ENCODE measurements at places on chromosomes 2 and 18.

DNA sequence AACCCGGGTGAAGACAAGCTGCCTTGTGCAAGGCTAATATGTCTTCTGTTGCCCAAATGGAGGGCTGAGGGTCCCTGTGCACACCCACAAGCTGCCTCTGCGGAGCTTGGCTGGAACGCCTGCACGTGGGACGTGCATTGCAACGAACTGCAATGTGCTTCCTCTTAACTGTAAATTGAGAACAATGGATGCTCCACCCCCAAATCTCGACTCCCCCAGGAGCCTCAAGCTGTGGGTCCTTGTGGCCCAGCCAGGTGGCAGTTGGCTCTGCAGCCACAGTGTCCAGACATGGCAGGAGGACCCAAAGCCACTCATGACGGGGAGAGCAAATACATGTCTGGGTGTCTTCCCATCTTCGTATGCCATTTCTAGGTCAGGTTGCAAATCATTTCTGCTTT, 90.1 kb downstream of the TWIST2 start:
- no peak for DNase-seq

DNA sequence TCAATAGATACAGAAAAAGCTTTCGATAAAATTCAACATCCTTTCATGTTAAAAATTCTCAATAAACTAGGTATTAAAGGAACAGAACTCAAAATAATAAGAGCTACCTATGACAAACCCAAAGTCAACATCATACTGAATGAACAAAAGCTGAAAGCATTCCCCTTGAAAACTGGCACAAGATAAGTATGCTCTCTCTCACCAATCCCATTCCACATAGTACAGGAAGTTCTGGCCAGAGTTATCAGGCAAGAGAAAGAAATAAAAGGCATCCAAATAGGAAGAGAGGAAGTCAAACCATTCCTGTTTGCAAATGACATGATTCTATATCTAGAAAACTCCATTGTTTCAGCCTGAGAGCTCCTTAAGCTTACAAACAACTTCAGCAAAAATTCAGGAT, 1145.8 kb upstream of the DDX18 start:
- DNase-seq = no peak

DNA sequence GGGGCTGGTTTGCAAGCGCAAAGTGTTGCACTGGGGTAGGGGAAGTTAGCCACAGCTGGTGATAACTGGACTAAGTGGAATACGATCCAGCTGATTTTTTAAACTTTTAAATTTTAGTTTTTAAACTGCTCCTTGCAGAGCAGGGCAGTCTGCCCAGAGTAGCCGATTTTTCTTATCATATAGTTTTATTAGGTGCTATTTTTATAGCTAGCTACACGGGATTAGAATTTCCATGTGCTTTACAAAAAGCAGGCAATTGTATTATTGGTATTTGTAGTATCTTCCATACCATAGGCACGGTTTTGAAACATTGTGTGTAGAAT, 9.6 kb downstream of the CPLX4 start:
- no peak for DNase-seq

DNA sequence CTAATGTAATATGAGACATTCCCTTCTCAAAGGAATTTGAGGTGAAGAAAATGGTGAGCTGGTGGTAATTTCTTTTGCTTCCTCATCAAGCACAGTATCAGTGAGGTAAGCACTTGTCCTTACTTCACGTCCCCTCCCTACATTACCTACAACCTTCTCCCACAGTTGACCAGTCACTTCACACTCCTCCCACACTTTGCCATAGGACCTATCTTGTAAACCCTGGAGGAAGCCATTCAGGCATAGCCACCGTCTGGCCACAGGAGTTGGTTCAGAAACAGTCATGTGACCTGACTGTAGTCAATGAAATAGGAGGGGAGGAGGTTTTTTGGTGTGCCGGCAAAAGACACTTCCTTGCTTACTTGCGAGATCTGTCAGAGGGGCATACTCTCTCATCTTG, 12.1 kb downstream of the ACOXL start:
- no peak for DNase-seq

GRCh38 chr2:101958061-101958460, 33.7 kb upstream of the IL1R2 start:
- no peak for DNase-seq

DNA sequence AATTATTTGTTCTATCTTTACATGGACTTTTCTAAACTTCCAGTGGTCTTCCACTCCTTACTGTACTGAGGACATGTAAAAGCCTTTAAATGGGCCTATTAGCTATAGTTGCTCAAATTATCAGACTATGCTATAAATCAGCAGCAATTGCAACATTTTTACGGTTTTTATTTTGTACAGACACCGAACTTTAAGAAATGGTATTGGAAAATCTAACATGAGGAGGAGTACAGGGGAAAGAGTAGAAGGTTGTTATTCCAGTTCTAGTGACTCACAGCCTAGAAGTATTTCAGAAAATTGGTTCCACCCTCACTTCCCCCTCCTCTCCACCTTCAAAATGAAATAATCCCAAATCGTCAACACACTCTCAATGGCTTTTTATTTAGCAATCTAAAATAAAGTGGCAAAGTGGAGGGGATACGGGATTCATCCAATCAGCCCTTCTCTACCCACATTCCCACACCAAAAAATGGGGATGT, 1.1 kb downstream of the NCKAP1 start:
- no peak for DNase-seq

DNA sequence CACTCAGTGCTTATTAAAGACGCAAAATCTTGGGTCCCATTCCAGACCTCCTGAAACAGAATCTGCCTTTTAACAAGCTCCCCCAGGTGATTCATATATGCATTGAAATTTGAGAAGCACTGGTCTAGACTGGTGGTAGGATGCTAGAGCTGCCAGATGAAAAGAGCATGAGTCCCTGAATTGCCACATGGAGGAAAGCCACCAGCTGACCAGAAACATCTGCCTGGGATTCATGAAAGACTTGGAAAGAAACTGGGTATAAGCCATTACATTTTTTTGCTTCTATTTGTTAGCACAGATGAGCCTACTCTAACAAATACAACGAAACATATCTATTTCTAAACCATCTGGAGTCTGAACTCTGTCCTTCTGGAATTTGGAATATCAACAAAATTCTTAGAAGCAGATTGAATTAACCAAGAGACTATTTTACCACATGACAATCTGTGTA, 228.9 kb downstream of the RBM43 start:
- DNase-seq = no peak

DNA sequence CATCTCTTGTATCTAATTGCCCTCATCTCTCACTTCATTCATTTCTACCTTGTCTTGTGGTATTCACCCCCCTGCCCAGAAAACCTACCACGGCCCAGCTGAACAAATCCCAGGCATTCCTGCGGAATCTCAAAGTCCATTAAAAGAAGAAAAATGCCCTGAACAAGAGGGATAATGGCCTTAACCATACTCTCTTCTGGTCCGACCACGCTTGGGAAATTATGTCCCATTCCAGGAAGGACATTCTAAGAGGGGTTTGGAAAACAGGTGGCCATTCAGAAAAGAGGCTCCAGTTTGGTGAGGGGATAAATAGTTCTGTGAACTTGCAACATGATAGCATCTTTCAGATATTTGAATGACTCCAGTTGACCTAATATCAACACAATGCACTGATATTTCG, 349.9 kb upstream of the ZNF521 start:
- no peak for DNase-seq

- no peak for DNase-seq
Measured at GRCh38 chr18:48310353-48310752, 98.8 kb downstream of the ZBTB7C start.

DNA sequence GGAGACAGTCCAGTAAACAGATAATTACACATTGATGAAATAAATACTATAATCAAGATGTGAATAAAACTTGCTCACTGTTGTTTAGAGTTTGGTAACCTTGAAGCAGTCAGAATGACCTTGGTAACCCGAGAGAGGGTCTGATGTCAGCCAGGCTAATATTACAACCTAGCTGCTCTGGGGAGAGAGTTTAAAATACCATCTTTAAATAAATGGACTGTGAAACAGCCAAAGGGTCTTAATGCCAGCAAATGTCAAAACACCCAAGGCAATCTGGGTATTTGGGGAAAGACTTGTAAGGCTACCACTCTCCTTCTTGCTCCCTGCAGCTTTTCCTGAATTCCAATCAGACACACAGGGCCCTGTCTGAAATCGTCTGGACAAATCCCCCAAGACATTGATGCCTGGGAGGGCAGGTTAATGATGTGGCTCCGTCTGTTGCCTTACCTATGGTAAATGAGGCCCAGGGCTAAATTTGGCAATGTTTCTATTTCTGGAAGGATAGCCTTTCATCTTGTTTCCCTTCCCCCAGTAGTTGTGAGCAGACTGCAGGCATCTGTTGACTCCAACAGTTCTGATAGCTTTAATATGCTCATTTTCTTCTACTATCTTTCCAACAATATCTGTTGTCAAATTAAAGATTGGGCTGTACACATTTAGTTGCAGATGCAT, 43.0 kb upstream of the ITGB6 start:
- no peak for DNase-seq

DNA sequence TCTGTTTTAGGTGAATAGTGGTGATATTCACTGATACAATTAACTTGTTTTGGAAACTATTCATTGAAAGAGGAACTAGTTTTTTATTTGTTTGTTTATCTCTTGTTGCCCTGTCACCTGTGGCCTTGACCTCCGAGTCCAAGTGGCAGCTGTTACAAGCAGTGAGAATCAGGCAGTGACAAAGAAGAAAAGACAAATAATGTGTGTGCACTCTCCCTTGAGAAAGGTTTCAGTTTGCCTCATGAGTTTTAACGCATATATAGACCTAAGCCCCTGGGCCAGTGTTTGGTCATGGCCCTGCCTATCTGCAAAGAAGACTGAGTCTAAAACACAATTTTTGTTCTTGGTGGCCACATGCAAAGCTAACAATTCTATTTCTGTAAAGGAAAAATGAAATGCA, 15.3 kb downstream of the KYNU start:
- DNase-seq = peak; percentile 19

GRCh38 chr2:101249826-101250225, 2.9 kb upstream of the CNOT11 start:
- no peak for DNase-seq

Measured in GM12891 (cell line).